ENCODE measurements at places on chromosomes 6 and 20.
A peak's percentile ranks its signal among the peaks of the same experiment; 100 is the strongest.

GRCh38 chr6:6332811-6333244 is 12.4 kb upstream of the F13A1 start:
- DNase-seq = no peak

DNA sequence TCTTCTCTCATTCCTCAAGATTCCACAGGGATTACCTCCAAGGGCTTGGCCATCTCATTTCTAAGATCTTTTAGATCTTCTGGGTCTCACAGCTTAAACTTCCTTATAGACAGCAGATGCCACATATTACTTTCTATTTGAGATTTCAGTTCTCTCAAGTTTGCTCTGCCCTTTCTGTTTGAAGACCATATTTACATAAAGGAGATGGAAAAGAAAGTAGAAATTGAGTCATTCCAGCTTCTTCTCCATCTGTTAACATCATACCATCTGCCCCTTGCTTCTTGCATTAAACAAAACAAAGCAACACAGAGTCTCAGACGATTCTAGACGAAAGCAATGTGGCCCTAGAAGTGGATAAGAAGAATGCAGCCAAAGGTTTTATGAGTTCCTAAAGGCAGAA is 203.4 kb downstream of the TTLL2 start:
- DNase-seq = no peak

DNA sequence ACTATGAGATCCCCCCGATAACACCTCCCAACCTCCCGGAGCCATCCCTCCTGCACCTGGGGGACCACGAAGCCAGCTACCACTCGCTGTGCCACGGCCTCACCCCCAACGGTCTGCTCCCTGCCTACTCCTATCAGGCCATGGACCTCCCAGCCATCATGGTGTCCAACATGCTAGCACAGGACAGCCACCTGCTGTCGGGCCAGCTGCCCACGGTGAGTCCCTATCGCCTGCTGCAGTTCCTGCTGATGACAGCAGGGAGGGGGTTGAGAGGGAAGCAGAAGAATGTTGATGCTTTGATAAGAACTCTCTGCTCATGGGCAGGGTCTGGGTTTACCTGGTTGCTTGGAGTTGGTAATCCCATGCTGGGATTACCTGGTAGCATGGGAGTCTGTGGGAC is 91.9 kb downstream of the TOX2 start:
- DNase-seq = no peak

- DNase-seq = no peak
These were observed 897 bp upstream of the SEL1L2 start for GRCh38 chr20:13991311-13991710.

GRCh38 chr20:16821211-16822089 is 73.3 kb downstream of the OTOR start:
- peak; percentile 50 for DNase-seq

DNA sequence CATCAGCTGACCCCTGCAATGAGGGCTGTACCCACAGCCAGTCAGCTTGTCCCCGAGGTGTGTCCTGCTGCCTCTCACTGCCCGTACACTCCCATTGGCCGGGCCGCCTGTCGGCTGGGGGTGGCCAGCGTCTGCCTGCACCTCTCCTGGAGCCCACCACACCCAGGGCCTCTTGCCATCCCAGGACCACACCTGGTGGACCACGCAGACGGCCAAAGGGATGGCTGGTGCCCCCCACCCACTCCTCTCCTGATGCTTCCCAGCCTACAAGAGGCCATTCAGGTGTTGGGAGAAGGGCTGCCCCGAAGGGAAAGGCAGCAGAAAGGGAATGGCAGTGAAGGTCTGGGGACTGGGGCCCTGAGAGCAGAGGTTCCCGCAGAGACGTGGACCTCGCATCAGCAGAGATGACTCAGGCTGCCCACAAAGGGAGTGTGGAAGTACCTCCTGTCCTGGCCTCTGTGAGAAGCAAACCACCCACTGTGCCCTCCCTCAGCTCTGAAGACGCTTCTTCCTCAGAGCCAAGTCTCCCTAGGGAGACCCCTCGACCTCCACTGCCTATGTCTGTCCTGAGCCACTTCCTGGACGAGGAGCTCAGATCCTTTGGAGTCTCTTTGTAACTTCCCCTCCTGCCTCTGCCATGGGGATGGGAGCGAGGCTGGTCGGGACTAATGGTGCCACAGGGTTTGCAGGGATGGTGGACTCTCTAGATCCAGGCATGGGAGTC is 60.9 kb downstream of the PYGB start:
- DNase-seq = peak; percentile 48

- DNase-seq = no peak
These were observed 4.9 kb upstream of the BEND6 start for GRCh38 chr6:56949925-56950495.

DNA sequence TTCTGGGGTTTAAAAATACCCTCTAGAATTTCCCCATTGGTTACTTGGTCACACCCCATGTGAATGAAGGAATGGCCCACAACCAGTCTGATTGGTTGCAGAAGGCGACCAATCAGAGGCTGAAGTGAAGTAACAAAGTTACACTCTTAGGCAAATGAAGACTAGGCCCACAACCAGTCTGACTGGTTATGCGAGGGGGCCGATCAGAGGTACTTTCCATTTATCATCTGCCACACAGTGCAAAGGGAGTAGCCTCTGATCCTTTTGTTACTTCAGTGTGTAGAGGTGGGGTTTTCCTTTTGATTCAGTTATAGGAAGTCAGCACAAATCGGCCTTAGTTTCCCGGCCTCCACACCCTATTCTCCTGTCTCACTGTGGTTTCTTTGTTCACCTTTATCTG is 61.2 kb upstream of the SGK1 start:
- no peak for DNase-seq

DNA sequence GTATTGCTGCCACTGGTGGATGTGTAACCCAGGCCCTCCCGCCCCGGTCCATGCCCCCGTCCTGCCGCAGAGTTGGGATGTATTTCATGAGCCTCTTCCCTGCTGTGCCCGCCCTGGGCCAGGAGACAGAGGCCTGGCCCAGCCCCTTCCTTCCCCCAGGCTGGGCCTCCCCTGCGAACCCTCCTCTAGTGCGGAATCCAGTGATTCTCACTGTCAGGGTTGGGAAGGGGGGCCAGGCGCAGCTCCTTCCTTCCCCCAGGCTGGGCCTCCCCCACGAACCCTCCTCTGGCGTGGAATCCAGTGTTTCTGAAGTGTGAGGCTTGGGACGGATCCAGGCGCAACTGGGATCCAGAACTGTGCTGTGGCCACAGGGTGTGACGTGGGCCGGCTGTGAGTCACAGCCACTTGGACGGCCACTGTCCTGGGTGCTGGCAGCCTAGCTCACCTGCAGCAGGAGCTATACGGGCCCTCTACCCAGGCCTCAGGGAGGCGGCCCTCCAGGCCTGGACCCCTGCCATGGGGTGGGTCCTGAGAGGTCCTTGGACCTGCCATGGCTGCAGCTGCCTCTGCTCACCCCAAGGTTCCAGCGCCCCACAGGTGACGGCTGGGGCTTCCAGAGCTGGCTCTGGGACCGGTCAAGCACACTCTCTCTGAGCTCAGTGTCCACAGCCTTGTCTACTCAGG is 28.3 kb downstream of the COL20A1 start:
- DNase-seq = peak; percentile 79

- no peak for DNase-seq
These were observed 74.6 kb downstream of the MAP3K5 start for GRCh38 chr6:136717716-136717990.

DNA sequence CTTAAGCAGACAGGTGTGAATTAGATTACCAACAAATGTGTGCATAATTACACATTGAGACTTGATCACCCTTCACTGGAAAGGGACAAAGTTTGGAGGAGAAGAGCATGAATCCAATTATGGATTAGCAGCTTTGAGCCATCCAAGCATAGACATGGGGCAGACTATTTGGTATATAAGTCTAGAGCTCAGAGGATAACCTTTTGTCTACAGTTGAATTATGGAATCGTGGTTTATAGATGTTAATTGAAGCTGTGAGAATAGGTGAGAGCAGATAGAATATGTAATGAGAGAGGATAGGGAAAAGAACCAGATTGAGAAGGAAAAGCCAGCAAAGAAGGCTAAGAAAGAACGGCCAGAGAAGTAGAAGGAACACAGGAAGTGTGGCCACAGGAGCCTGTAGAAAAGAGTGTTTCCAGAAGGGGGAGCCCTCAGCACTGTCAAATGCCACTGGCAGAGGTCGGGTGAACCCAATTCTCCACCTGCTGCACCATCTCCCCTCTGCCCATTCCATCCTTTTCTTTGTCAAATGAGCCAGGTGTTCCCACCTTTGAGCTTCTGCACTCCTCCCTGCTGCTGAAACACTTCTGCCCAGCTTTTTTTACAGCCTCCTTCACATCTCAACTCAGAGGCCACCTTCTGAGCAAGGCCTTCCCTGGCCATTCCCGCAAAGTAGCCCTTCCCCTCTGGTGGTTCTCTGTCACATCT is 7.3 kb downstream of the DNTTIP1 start:
- DNase-seq = peak; percentile 71

DNA sequence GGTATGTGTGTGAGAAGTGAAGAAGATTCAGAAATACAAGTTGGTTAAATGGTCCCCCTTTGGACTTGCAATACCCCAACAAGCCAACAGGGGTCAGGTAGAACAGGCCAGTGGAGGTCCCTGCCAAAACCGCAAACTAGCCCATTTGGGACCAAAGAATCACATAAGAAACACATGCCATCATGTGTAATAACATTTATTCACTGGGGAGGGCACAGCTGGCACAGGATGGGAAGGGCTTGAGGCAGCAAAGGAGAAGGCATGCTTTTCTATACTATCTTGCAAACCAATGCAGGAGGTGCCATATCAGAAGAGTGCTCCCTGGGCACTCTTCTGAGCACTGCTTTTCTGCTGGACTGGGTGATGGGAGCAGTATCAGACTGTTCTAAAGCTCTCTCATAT is 116.1 kb upstream of the TRAF3IP2 start:
- DNase-seq = peak; percentile 38

GRCh38 chr6:169824021-169824420 is 72.6 kb downstream of the ERMARD start:
- no peak for DNase-seq

DNA sequence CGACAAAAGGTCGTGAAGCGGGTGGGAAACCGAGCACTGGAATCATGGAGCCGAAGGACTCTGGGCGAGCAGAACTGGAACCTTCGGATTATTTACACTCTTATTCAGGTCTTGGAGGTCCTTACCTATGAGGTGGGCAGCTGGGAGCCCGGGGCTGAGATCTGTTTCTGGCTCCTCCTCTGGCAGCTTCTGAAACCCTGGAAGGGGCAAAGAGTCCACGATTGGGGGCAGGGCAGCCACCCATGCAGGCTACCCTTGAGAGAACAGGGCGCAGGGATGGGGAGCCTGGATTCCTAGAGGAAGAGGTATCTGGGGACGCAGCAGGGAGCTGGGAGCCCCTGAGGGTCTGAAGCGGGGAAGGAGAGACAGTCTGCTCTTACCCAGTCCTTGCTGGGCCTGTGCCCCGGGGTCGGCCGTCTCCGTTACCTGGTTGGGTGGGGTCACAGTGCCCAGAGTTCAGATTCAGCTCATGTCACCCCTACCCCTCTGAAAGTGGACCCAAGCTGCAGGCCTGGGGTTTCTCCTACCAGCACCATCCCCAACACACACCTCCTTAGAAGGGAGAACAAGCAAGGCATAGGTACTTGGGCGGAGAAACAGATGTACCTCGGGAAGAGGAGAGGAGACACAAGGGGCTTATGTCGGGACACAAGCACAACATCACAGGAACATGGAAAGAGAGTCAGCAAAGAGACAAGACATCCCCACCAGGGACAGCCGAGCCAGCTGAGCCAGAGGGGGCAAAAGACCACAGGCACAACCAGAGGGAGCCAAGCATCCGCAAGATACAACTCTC is 592 bp downstream of the LTB start:
- no peak for DNase-seq

Data from AG08396 (cell line).